ENCODE measurements at places on chromosomes 11 and 22.

GRCh38 chr11:119671561-119672015 lies 57.4 kb downstream of the NECTIN1 start:
- DNase-seq: no peak

DNA sequence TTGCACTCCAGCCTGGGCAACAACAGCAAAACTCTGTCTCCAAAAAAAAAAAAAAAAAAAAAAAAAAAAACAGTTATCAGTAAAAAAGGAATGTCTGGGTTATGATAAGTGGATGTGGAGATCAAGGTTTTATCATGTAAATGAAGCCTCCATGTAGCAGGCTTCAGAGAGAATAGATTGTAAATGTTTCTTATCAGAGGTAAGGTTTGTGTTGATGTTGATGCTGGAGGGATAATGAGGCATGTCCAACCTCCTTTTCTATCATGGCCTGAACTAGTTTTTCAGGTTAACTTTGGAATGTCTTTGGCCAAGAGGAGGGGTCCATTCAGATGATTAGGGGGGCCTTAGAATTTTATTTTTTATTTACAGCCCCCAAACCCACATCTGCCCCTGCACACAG lies 35.4 kb upstream of the TREH start:
- no peak for DNase-seq

- peak; percentile 93 for DNase-seq
Measured at GRCh38 chr11:65314501-65315203, at the start of gene CDC42EP2. CDC42EP2 (plus strand) TSS chr11:65314866; CDS start chr11:65320899, 6,033 bp downstream.

GRCh38 chr11:44065161-44065661 lies 859 bp upstream of the ACCS start:
- peak; percentile 67 for DNase-seq

- no peak for DNase-seq
Measured at GRCh38 chr11:1222491-1223345, at the start of gene MUC5B. MUC5B (plus strand) TSS chr11:1223066; CDS start chr11:1223124, 58 bp downstream.

DNA sequence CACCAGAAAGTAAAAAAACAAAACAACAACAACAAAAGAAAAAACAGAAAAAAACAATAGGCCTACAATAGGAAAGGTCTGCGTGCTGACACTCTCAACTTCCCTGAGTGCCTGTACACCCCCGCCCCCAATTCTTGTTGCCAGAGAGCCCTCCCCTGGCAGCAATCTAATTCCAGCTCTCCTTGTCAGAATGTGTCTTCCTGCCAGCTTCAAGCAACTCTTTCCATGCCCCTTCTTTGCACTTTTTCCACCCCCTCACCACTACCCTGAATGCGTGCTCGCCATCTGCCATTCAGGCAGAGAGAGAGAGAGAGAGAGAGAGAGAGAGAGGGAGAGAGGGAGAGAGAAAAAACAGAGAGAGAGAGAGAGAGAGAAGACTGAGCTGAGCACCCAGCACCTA lies 245.0 kb downstream of the KIRREL3 start:
- DNase-seq: no peak

- DNase-seq: no peak
Measured at GRCh38 chr11:118109231-118109630, 22.5 kb upstream of the SMIM35 start.

GRCh38 chr11:79626135-79627075 lies 185.6 kb upstream of the TENM4 start:
- DNase-seq: no peak

- DNase-seq: no peak
Measured at GRCh38 chr22:35205961-35206360, 51.3 kb upstream of the HMGXB4 start.

GRCh38 chr11:107824668-107825369 lies 33.8 kb downstream of the SLC35F2 start:
- no peak for DNase-seq

DNA sequence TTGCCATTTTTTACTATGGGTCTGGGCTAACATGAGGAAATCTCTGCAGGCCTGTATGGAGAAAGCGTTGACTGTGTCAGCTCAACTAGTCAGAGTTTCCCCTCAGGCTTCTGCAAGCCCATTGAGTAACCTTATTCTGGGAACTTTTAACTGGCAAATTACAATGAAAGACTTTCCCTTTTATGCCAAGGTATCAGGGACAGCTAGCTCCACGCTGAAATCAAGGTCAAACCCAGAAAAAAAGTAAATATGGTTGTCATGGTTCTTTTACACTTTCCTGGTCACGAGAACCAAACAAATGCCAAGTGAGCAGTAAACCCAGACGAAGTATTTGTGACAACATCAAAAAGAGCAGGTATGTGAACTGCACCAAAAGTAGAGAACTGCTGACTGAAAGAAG lies 13.8 kb downstream of the OSBP start:
- DNase-seq: no peak

DNA sequence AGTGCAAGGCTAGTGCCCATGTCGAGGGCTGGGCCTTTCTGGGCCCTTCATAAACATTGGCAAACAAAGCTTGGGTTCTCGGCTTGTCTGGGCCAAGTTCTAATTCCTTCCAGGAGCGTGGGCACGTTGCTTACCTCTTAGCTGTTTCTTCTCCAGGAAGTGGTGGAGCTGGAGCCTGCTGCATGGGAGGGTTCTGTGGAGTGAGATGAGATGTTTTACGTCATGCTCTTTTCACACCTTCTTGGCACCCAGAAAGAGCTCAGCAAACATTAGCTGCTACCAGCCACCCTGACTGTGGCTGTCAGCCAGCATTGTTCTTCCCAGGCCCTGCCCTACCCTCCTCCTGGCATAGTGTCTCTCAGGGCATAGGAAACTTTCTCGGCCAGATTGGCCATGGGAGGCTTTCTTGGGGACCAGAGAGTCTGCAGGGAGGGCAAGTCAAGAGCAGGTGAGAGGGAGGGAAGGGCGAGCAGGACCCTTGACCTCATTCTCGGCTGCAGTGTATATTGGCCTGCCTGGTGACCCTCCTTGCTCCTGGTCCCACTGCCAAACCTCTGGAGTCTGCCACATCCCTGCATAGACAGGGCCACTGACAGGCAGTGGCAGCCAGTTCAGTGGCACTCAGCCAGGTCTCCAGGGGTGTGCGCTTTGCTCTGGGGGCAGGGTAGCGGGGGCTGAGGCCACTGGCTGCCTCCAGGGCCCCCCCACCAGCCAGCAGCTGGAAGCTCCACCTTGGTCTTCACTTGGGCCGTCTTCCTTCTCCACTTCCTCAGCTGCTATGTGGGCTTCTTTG lies 98.8 kb downstream of the BCR start:
- DNase-seq: no peak

DNA sequence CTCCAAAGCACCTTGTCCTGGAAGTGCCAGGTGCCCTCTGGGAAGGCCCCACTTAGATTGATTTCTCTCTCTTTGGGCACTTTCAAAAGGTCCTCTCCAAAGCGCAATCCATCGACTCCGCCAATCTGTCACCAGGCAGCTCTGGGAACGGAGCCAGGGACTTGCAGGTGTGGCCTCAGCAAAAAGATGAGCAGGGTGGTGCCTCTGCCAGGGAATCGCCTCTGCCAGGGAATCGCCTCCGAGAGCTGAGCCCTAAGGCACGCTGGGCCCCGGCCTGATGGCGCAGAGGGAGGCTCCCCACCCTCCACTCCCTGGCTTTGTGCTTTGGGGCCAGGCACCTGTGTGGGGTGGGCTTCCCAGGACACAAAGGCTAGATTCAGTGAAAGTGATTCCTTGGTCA lies 1391.3 kb downstream of the TBC1D22A start:
- no peak for DNase-seq

GRCh38 chr11:126054882-126055281 lies 7.8 kb downstream of the CDON start:
- DNase-seq: no peak

DNA sequence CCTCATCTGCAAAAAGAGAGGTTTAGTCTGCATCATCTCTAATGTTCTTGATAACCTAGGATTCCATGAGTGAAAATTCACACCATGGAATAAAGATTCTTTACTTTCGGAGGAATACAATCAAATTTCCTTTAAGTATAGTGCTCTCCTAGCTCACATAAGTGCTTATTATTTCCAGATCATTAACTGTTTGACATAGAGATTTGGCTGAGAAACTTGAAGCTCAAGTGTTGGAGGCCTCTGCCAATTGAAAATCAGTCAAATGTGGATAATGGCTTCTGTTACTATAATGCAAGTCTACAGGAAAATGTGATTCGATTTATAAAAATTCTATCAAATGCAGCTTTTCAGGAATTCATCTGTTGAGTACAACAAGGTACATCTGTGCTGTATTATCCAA lies 144.6 kb downstream of the KIF18A start:
- DNase-seq: no peak

- DNase-seq: no peak
Measured at GRCh38 chr22:43526117-43526655, 114.4 kb downstream of the MPPED1 start.

DNA sequence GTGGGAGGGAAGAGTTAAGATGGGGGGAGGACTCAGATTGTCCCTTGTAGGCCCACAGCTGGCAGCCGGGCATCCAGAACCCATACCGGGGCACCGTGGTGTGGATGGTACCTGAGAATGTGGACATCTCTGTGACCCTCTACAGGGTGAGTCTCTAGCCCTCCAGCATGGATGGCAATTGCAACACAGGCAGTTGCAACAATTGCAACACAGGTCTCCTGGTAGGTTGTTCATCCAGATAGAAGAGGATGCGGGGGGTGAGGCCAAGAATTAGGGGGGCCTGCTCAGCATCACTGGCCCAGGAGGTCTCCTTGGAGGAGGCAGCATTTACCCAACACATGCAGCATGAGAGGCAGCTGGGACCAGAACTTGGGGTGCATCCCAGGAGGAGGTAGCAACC lies 3.4 kb downstream of the EHBP1L1 start:
- DNase-seq: no peak

DNA sequence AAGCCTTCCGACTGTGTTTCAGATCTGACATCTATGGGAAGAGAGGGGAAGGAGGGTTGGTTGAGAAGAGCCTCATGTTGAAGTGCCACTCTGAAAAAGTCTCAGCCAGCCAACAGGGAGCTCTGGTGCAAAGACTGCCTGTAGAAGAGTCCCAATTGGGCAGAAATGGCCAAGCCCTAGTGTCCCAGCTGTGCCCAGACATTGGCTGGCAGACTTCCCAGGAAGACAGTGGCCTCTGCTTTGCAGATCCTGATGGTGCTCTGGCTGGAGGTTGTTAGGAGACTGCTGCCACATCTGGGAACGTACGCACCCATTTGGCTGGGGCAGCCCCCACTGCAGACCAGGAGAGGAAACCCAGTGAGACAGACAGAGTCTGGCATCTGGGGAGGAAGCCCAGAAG lies 3.2 kb upstream of the PLA2G3 start:
- no peak for DNase-seq

DNA sequence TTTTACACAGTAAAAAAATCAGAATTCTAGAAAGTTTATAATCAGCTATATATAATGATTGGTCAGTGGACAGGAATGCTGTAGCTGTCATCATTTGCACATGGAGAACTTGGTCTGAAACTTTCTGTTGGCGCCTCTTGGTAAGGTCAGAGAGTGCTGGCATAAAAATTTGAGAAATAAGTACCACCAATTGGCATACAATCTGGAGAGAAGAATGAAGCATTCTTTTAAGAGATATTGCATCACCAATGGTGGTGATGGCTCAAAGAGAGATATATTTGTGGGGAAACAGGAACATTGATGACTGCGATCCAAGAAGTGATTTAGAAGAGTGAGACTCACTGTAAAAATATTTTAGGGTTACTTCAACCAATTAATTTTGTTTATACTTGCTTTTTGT lies 19.8 kb upstream of the OOSP1 start:
- no peak for DNase-seq

DNA sequence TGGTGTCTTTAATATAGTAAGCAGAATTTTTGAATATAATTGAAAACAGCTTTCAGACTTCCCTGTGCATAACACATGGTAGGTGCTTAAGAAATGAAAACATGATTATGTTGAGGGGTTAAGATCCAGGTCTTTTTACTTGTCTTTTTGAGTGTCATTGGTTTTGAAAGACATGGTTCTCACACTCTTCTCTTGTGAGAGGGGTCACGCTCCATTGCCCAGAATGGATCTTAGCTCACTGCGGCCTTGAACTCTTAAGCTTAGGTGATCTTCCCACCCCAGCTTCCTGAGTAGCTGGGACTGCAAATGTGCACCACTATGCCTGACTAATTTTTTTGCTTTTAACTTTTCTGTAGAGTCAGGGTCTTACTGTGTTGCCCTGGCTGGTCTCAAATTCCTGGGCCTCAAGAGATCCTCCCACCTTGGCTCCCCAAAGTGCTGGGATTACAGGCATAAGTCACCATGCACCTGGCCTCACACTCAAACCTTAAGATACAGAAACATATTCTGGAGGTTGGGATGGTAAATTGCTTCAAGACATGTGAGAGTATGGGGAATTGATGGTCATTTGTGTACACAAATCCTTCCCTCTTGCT lies 1.4 kb downstream of the SPCS2 start:
- DNase-seq: no peak

DNA sequence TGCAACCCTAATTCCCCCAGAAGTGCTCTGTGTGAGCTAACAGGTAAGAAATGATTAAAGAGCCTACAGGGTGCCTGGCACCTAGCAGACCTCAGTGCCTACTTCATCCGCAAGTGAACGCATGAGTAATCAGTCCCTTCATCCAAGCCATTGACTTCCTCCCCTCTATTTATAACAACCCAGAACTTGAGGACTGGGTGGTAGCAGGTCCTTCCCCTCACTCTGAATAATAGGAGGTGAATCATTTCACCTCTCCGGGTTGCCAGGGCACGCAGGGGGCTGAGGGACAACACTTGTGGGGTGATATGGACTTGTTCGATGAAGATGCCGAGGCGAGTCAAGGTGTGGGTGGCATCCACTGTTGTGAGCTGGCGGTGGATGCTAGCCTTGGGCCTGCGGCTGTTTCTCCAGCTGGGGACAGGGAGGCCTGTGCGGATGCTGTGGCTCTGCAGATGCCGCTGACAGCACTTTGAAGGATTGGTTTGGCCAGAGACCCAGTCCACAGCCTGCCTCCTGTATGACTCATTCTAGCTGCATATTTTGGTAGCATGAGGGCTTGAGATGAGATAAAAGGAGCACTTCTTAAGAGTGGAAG lies 11.7 kb upstream of the SORL1-AS1 start:
- DNase-seq: peak; percentile 83

DNA sequence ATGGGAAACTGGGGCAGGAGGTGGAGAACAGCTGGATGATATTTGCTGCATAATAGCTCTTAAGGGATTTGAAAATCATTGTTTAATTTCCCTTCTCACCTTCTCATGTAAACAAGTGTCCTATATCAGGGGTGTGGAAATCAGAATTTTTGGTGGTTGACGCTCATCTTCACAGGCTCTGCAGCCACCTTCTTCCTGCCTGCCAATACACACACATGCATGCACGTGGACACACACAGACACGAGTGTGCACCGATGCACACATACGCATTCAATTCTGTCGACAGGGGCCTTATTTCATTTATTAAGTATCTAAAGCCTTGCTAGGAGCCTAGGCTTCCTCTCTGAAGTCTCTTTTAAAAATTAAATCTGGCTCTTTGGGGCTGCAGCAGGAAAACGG lies 349.4 kb upstream of the NCAM1 start:
- no peak for DNase-seq

- no peak for DNase-seq
Measured at GRCh38 chr11:128310676-128311445, 276.5 kb downstream of the ETS1 start.

Data from coronary artery (tissue), 2 donors.